ENCODE measurements at places on chromosomes 7 and 10. TPM values are rescaled to one million over a fixed set of nuclear protein-coding genes. Genes with fewer than 3 reads are reported as not detected.

- peaks cover 30% of the 10 kb centered on the region for H3K4me1 ChIP-seq
- H3K27me3 ChIP-seq: no peaks in the 10 kb centered on the region
- DNase-seq: peak; percentile 9
- H3K4me3 ChIP-seq: no peak overlapping the region
- H3K27ac ChIP-seq: no peak overlapping the region
- H3K36me3 ChIP-seq: no peaks in the 10 kb centered on the region
These were observed 1.7 kb upstream of the STK32C start for GRCh38 chr10:132309471-132309865.

DNA sequence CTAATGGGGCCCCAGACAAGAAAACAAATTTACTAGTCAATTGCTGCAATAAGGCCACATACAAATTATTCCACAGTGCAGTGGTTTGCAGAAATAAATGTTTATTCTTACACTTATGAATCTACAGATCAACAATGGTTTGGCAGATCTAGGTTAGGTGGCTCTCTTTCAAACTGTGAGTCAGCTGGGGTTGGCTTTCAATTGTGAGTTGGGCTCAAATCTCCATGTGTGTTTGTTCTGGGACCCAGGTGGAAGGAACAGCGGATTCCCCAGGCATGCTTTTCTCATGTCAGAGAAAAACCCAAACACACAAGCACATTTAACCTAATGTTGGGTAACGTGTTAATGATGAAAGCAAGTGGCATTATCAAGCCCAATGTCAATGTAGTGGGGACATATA, 25.6 kb upstream of the CELF2 start:
- H3K4me3 ChIP-seq: no peak overlapping the region
- no peaks in the 10 kb centered on the region for H3K27me3 ChIP-seq
- peak; percentile 30 for DNase-seq
- no peaks in the 10 kb centered on the region for H3K36me3 ChIP-seq
- peak overlapping the region; percentile 9 for H3K27ac ChIP-seq

- no peak overlapping the region for H3K27ac ChIP-seq
- no peaks in the 10 kb centered on the region for H3K27me3 ChIP-seq
- no peak for DNase-seq
- H3K36me3 ChIP-seq: peaks cover 2% of the 10 kb centered on the region
- H3K4me1 ChIP-seq: no peaks in the 10 kb centered on the region
These were observed 233.9 kb downstream of the DNAJB6 start for GRCh38 chr7:157570531-157571200.

Gene CPSF4
- 24.4 TPM for total RNA-seq

- no peak for DNase-seq
- H3K4me3 ChIP-seq: no peak overlapping the region
- peaks cover 38% of the 10 kb centered on the region for H3K4me1 ChIP-seq
- H3K27me3 ChIP-seq: no peaks in the 10 kb centered on the region
These were observed 79.2 kb downstream of the SRPK2 start for GRCh38 chr7:105309235-105310169.

DNA sequence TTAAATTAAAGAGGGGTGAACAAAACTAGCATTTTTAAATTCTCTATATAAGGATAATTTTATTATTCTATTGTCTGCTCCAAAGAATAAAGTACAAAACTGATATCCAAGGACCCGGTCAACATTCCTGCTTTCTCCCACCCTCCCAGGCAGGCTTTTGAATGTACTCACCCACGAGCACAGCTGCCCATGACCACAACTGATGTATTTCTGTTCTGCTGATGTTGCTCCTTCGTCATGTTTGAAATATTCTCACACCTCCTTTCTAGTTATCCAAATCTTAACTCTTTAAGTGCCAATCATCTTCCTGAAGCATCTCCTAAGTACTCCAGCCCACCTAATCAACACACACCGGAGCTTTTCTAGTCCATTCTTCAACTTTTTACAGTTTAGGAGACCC, 46.7 kb downstream of the CALD1 start:
- no peak overlapping the region for H3K4me3 ChIP-seq
- H3K27me3 ChIP-seq: no peaks in the 10 kb centered on the region
- H3K4me1 ChIP-seq: no peaks in the 10 kb centered on the region
- no peak overlapping the region for H3K27ac ChIP-seq

Data from body of pancreas (tissue), 4 donors.